ENCODE measurements at places on chromosomes 12 and 14. TPM values are rescaled to one million over a fixed set of nuclear protein-coding genes. Genes with fewer than 3 reads are reported as not detected.

Gene KLHDC1
- 1.3 TPM for total RNA-seq

Gene GLIPR1L1
- total RNA-seq, result not detected

Gene SLCO1A2
- not detected for total RNA-seq

Gene RASAL1
- total RNA-seq, result not detected

Gene PYGL
- 32.5 TPM for total RNA-seq

Gene ACACB
- total RNA-seq, result 2.9 TPM

Gene PRPH
- not detected for total RNA-seq

Gene EIF2S3B
- total RNA-seq, result 0.34 TPM

Gene KRT77
- total RNA-seq, result not detected

Gene RNASE2
- total RNA-seq, result not detected

Gene GPRC5D
- total RNA-seq, result not detected

Gene MSI1
- not detected for total RNA-seq

Gene TAS2R46
- total RNA-seq, result 0.89 TPM

Gene WNT5B
- total RNA-seq, result 8.9 TPM

Gene LHX5
- not detected for total RNA-seq

Gene ASB2
- total RNA-seq, result 14.9 TPM

- DNase-seq, result no peak
Observed at GRCh38 chr14:104766863-104767633, 14.1 kb downstream of the SIVA1 start.

- DNase-seq, result no peak
Observed at GRCh38 chr12:131209082-131210070, 255.7 kb downstream of the ADGRD1 start.

- DNase-seq, result no peak
Observed at GRCh38 chr12:49950273-49951251, at the start of gene AQP2. Gene AQP2 (plus strand): TSS chr12:49950737. CDS start chr12:49950831, 94 bp downstream.

GRCh38 chr12:31950088-31950487, 9.1 kb upstream of the RESF1 start:
- DNase-seq, result no peak

- DNase-seq, result peak; percentile 17
Observed at GRCh38 chr14:31096255-31096654, 70.1 kb upstream of the STRN3 start.

DNA sequence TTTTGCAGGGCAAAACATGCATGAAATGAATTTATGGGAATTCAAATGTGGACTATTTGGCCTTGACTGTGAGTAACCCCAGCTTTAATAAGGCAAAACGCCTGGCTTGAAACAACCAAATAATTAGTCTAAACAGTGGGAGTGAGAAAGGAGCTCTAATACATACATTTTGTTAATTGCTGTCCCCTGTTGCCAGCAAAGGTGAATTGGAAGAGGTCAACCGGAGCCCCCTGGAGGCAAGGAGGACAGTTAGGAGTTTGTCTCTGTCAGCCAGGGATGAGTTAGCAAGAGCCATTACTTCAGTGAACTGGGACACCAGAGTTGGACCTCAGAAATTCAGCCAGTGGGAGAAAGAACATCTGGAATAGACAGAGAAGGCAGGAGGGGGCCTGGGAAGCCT, 17.4 kb downstream of the KRT76 start:
- DNase-seq, result peak; percentile 90

- DNase-seq, result no peak
Observed at GRCh38 chr12:13668880-13669279, 312.5 kb downstream of the GRIN2B start.

DNA sequence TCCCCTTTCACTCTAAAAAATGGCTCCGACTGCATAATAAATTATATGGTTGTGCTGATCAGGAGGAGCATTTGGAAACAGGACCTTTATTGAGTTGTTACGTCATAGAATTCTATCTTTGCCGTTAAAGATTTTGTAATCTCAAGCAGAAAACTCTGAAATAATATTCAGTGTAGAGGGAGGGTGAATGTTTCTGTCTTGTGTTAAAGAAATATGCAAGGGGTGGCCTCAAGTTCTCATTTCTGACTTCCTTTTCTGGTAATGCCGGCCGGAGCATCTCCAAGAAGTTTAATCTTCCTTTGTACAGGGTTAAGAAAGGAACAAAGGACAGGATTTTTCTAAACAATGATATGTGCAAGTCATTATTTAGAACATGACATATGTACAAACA, 165.1 kb downstream of the SLC38A4 start:
- no peak for DNase-seq

DNA sequence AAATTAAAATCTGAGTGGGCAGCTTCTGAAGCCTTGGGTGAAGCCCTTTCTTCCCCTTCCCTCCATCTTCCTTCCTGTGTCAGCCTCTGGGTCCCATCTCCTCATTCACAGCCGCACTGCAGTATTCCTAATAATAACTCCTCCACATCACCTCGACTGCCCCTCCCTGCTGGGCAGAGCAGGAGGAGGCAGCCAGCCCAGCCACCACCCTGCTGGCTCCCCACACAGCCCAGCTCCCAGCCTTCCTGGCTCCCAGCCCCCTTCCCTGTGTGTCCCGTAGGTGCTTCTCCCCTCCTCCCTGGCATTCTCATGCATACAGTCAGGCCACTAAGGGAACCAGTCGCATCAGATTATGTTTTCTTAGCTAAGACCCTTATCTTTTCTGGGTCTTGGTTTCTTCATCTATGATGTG, 3.7 kb downstream of the IFFO1 start:
- no peak for DNase-seq

GRCh38 chr14:40229676-40230075, 797.4 kb upstream of the FBXO33 start:
- DNase-seq, result no peak

DNA sequence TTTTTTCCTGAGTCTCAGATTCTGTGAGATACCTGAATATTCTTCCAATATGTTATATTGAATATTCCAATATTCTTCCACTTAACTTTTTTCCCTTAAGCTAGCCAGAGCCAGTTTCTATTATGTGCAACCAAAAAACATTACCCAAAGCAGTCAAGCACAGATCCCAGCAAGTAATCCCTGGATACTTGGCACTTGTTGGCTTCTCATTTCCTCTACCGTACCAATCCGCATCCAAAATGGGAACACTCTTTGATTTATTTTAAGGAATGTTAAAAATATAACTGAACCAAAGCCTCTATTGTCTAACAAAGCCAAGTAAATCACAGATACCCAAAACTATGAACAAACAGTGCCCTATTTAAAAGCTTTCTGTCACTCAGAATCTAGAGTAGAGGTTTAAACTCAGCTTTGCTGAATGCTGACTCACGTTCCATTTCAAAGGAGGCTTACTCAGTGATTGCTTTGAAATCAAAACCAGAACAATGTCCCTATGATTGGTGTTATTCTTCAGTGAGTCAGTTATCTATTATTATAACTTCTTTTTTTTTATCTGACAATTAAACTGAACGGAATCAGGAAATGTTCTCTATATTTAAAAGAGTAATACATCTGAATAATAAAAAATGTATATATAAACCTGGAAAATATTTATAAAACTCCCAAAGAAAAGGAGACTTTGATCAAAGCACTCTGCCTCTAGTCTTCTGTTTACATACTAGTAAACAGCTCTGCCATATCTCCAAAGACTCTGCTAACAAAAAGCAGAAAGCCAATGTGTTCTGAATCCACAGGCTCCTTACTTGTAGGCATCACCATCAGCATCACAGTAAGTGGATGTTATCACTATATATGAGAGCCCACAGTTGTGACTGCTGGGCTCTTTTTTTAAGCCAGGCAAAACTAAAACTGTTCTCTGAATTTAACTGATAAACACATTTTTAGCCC, 360.8 kb downstream of the CCDC91 start:
- peak; percentile 61 for DNase-seq

GRCh38 chr12:71208053-71208685, 50.4 kb upstream of the TSPAN8 start:
- DNase-seq, result no peak

GRCh38 chr12:64097366-64098105, 124.6 kb downstream of the KICS2 start:
- no peak for DNase-seq

DNA sequence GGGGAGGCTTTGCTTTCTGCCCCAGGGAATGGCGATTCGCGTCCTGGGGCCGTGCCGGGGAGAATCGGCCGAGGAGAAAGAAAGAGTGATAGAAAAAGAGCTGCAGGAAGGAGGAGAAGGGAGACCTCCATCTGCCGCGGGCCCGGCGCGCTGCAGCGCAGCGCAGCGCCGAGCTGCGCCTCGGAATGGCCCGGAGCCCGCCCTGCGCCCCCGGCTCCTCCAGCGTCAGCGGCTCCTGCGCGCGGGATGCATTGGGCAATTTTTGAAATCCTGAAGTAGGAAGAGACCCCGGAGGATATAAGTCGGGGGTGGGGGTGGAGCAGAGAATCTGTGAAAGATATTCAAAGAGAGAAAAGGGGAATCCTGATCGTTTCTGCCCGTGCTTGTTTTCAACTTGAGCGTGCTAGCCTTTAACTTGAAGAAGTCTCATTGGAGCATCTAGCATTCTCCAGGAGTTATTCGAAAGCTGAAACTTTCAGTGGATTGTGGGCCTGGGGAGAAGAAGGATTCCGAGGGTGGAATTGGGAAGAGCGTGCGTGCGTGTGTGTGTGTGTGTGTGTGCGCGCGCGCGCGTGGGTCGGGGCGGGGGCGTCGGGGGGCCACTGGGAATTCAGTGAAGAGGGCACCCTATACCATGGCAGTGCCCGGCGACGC, 441 bp downstream of the PDE3A start:
- peak; percentile 55 for DNase-seq

GRCh38 chr12:4011597-4011996, 138.4 kb upstream of the PARP11 start:
- DNase-seq, result no peak

GRCh38 chr12:112199136-112199535, 73.8 kb downstream of the TRAFD1 start:
- DNase-seq, result no peak

- no peak for DNase-seq
Observed at GRCh38 chr14:36085861-36086260, 90.7 kb downstream of the PTCSC3 start.

DNA sequence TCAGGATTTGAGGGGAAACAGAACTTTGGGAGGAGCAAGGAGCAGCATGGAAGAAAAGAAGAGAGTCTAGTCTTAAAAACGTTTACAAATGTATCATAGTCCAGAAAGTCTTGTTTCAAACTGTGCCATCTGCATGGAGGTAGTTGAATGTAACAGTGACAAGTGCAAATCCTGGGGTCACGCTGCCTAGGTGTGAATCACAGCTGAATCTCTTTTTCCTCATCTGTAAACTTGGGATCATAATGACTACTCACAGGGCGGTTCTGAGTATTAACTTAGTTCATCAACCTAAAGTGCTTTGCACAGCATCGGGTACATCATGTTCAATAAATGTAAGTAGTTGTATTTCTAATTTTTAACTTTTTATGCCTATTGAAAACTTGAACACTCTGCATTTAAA, 208.5 kb downstream of the CHST11 start:
- DNase-seq, result no peak

DNA sequence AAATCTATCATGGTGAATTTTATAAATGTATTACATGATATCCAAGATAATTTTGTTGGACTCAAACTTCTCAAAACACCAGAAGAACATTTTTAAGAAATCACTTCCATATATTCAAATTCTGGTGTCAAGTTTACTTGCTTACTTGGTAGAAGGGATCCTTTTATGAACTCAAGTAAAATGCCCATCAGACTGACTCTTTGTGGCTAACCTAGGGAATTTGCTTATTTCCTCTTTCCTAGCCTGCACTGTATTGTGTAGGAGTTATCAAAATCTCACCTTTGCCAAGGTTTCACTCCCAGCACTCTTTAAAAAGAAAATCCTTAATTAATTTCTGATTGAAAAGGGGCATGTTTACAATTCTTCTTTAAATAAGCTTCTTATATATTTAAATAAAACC, 196.5 kb downstream of the DUSP6 start:
- no peak for DNase-seq

DNA sequence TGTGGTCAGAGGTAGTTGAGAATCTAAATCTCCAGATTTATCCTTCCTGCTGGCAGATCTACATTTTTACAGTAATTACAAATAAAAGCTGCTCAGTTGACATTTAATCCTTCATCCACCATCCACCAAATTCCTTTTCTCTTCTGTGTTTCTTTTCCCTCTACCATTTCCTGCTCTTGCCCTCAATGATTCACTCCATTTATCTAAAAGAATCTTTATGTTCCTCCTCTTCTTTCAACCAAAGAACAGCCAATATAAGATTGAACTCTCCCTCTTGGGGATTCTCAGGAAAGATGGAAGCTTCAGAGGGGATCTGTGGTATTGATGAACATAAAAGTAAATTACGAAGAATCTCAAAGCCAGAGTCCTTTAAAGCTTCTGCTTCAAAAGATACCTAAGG, 4.4 kb downstream of the MAP4K5 start:
- peak; percentile 31 for DNase-seq

GRCh38 chr12:46470036-46470627, 97.6 kb upstream of the SLC38A2 start:
- DNase-seq, result peak; percentile 72

GRCh38 chr12:80857311-80857710, 80.4 kb downstream of the LIN7A start:
- no peak for DNase-seq

DNA sequence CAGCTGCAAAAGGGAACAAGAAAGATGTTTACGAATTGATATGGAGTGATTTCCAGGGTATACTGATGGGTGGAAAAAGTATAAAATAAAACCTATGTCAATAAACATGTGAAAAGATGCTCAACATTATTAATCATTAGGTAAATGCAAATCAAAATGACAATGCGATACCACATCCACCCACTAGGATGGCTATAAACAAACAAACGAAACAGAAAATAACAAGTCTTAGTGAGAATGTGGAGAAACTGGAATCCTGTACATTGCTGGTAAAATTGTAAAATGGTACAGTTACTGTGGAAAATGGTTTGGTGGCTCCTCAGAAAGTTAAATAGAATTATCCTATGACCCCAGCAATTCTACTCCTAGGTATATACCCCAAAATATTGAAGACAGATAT, 9.5 kb upstream of the BEST3 start:
- no peak for DNase-seq

GRCh38 chr12:1573960-1574864, 20.2 kb downstream of the FBXL14 start:
- DNase-seq, result no peak

GRCh38 chr14:88505621-88506020, 49.2 kb downstream of the PTPN21 start:
- DNase-seq, result no peak

GRCh38 chr12:106301611-106302321, 767 bp upstream of the TCP11L2 start:
- DNase-seq, result peak; percentile 37

DNA sequence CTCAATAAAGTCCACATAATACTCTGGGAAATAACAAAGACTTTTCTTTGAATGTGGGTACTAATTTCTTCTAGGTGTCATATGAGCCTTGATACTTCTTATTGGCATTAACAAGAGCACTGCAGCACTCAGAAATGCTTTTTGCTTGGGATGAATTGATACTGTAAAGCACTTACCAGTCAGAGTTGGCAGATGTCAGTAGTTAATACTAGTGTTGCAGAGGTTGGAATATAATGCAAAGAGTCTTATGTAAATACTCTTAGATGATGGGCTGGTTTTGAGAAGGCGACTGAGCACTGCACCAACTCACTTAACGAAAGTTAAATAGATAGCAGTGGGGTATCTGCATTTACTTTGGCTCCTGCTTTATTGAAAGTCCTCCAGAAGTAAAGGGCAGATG, 25.6 kb upstream of the MBIP start:
- no peak for DNase-seq

GRCh38 chr14:35631071-35631805, 97.3 kb downstream of the INSM2 start:
- DNase-seq, result no peak

GRCh38 chr14:94850309-94851211, 80.6 kb upstream of the GSC start:
- DNase-seq, result no peak

- DNase-seq, result no peak
Observed at GRCh38 chr14:22523283-22523682, 65.7 kb downstream of the DAD1 start.

GRCh38 chr14:75984674-75985073, 889 bp upstream of the IFT43 start:
- no peak for DNase-seq
